ENCODE measurements at places on chromosomes 4 and X. TPM values are rescaled to one million over a fixed set of nuclear protein-coding genes. Genes with fewer than 3 reads are reported as not detected.

PF4V1 gene
- total RNA-seq, result not detected

MAGEA2 gene
- total RNA-seq, result not detected

SCML2 gene
- total RNA-seq, result 8.2 TPM

NKRF gene
- total RNA-seq, result 11.0 TPM

TENM3 gene
- 106 TPM for total RNA-seq

LRIT3 gene
- 0.16 TPM for total RNA-seq

TKTL2 gene
- total RNA-seq, result not detected

DNA sequence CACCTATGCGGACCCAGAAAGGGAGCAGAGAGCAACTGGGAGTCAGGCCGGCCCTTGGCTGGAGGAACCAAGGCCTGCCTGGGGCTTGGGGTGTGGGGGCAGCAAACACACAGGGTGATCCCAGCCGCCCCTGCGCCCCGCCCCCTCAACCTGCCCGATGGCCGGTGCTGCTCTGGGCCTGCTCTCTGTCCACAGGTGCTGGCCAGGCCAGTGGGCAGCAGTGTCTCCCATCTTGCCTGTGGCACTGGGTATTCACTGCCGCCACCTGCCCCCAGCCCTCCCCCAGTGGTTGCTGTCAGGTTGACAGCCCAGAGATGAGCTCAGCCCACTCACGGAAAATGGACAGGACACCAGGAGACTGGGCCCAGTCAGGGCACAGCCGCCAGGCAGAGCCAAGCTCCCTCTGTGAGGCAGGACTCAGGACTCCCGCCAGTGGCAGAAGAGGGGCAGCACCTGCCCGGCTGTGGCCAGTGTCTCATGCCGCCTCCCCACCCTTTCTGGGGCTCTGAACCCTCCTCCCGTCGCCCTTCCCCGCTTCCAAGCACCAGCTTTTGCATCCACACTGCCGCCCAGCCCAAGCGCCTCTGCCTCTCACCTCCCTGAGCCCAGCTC is 4.7 kb downstream of the NKX1-1 start:
- DNase-seq, result peak; percentile 35

DNA sequence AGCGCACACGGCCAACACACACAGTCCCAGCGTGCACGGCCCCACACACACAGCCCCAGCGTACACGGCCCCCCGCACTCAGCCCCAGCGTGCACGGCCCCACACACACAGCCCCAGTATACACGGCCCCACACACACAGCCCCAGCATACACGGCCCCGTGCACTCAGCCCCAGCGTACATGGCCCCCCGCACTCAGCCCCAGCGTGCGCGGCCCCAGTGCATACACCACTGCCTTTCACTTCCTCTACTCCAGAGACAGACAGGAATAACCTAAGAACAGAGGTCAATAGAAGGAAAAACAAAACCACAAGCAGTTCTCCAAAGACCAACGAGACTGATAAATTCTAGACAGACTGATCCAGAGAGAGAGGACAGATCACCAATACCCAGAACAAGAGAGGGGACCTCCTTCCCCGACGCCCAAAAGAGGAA is 17.1 kb downstream of the GAK start:
- no peak for DNase-seq

DNA sequence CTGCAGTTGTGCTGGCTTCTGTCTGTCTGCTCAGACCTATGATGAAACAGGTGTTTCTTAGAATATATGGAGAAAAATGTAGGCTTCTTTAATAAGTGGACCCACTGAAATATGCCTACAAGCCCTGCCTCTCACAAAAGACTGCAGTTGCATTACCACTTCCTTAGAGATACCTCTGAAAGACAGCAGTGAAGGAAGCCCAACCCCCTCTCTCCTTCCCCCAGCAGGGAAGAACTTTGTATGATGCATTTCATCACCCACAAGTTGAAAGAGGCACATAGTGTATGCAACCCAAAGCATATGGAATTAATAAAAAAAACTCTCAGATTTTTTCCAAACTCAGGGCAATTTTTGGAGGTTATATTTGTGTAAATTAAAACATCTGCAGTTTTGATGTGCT is 916.7 kb downstream of the TECRL start:
- no peak for DNase-seq

DNA sequence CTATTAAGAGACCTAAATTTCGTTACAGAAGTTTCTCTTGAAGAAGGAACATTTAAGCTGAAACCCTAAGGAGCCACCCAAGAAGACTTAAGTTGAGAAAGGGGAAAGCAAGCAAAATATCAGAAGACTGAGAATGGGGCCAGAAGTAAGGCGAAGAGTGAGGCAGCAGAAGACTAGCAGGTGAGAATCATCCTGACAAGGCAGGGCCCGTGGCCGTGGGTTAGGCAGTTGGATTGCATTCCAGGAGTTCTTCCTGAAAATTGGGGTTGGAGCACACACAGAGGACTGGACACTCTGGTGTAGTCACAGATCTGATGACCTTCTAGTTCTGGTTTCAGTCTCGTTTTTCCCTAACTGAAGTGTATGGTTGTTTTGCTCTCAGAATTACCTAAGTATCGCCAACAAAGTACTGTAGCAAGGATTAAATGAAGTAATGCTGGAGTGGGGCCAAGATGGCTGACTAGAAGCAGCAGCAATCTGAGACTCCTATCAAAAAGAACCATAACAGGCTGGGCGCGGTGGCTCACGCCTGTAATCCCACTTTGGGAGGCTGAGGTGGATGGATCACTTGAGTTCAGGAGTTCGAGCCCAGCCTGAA is 94.4 kb upstream of the GUCY1A1 start:
- DNase-seq, result no peak

- DNase-seq, result no peak
These were observed 5.1 kb upstream of the SPON2 start for GRCh38 chr4:1177274-1178141.

DNA sequence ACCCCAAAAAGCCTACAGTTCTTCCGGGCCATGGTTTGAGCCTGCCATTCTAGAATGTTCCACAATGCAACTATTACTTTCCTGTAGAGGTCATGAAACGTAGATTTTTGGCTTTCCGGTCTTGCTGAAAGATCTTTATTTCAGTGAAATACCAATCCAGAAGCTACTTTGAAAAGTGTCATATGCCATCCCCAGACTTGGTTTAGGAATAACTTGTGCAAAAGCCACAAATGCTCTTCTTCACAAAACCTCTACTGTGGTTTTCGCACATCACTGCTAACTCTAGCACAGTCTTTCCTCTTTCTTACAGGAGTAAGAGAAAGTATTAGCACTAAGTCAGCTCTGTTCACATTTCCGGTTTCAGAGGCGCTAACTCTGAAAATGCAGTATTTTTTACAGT is 12.7 kb upstream of the CD40LG start:
- DNase-seq, result no peak

DNA sequence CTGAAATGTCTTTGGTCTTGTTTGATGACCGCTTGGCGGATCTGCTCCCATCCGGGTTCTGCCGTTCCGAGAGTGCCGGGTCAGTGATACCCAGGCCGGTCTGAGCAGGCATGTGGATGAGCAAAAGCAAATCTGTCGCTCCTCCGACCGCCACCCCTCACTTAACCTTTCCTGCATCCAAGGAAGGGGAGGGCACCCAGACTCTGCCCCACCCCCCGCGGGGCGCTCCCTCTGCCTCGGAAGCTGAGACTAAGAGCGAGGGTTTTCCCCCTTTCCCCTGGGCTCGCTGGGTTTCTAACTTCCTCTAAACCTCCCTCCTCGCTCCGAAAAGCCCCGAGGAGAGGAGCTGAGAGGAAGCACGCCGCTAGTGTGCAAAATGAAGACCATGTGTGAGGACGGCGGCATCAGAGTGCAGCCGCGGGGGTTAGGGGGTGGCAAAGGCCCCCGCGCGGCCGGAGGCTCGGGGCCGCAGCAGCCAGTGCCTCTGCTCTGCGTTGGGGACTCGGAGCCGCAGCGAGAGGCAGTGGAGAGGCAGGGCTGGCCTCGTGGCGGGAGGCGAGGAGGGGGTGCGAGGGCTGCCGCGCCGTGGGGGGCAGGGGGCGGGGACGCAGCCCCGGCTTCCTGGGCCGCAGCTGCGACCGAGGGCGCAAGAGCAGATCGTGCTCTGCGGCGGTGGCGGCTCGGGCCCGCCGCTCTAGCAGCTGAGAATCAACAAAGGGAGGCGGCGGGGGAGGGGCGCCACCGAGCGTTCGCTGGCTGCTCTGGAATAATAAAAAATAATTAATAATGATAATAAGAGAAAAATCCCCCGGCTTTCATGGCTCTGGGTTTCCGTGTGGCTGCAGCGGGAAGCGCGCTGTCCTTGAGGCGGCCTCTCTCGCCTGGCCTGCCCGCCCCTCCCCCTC is 55.8 kb upstream of the BCOR start:
- no peak for DNase-seq

- no peak for DNase-seq
These were observed 223.6 kb downstream of the PALLD start for GRCh38 chr4:168720396-168720900.

GRCh38 chr4:182556580-182556979 is 313.4 kb downstream of the TENM3 start:
- no peak for DNase-seq

GRCh38 chr4:17687237-17687857 is 72.9 kb downstream of the MED28 start:
- no peak for DNase-seq

DNA sequence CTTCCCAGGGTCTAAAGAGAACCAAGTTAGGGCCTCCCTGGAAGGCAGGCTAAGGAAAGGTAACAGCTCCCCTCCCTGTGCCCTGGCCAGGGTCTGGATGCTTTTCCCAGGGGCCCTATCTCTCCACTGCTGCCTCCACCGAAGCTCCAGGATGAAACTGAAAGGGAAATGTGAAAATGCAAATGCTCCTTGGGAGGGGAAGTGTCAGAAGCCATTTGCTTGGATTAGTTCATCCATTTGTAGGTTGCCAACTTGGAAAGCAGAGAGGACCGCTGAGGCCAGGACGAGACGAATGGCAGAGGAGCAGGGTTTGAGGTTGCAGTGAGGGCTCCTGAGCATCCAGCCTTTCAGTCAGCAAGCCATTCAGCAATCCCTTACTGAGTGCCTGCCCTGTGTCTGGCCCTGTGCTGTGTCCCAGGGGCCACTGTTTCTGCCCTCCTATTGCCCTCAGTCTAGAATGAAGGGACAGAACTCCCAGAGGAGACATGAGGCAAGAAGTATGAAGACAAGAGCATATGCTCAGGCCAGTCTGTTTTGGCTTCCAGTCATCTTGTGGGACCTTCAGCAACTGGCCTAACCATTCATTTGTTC is 45.9 kb upstream of the PGRMC1 start:
- no peak for DNase-seq

DNA sequence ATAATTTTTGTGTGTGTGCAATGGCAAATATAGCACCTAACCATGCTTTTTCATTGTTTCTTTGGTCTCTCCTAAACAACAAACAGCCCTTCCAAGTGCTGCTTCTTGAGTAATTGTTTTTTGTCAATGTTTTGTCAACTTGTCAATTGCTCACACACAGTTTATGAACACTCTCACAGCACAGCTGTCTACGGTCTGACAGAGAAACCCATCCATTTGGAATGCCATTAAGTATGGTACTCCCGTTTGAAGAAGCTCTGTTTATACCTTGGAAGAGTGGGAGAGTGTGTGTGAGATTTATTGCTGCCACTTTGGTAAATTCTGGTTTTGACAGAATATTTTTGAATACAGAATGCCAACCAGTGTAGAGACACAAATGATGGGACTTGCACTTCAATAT is 254.6 kb downstream of the LDB2 start:
- no peak for DNase-seq

Measured in mesothelial cell of epicardium (in vitro differentiated cells).